ENCODE measurements at places on chromosomes 11 and 22.

DNA sequence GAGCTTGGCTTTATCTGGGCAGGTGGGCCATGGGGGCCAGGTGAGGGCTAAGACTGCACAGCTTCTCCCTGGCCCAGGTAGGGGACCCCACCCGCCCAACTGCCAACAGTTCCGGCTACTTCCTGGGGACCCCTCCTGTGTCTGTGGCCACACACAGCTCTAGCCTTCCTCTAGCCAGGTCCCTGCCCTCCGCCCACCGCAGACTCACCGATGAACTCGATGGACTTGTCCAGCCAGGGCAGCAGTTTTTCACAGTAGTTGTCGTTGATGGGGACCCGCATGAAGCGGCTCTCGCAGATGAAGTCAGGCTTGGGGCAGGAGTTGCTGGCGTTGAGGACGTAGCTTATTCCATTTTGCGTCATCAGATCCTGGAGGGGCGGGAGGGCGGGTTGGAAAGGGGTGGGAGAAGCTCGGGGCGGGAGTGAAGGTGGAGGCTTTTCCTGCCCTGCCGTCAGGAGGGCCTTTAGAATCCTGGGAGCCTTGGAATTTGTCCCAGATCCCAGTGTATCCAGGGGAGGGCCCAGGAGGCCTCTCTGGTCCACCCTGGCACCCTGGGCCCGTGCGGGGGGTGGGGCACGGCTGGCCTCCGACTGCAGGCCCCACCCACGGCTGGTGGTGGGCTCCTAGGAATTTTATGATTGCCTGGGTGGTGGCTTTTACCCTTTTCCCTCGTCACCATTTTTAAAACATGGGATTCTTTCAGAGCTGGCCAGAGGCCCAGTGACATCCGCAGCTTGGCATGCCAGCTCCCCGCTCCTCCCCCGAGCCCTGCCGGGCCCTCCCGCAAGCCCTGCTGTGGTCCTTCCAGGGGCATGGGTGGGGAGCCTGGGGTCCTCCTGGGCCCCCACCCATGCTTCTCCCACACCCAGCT lies 13.9 kb downstream of the DUSP8 start:
- no peak for DNase-seq

- DNase-seq: no peak
Observed at GRCh38 chr11:6210274-6210955, 5.1 kb downstream of the C11orf42 start.

GRCh38 chr11:69240332-69241074 lies 53.5 kb upstream of the MYEOV start:
- DNase-seq: no peak

- no peak for DNase-seq
Observed at GRCh38 chr22:19169947-19170318, 8.6 kb downstream of the SLC25A1 start.

DNA sequence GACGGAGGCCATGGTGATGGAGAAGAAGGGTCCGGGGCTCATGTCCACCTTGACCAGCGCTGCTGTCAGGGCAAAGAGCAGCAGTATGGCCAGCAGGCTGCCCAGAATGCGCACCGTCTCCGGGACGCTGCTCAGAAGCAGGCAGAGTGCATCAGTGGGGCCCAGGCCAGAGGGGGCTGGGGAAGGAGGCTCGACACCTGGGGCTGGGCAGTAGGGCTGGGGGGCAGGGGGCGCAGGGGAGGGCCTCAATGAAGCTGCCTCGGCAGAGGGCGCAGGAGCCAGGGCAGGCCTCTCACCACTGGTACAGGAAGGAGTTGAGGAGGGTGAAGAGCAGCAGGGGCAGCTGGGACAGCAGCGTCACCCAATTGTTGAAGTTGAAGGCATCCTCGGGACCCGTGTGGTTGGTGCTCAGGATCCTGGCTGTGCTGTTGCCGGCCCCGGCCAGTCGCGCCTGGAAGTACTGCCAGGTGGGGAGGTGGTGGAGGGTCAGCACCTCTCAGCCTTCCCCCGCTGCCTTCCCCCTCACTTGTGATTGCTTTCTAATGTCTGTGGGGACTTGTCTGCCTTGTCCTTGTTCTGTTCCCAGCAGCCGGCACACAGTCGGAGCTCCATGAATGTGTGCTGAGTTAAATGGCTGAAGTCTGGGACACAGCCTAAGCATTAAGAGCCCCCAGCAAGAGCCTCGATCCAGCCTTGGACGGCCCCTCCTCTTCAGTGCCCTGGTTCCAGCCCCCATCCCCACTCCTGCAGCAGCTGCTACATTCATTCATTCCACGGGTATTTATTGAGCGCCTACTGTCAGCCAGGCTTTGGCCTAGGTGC lies 2.3 kb downstream of the SLC29A2 start:
- no peak for DNase-seq

DNA sequence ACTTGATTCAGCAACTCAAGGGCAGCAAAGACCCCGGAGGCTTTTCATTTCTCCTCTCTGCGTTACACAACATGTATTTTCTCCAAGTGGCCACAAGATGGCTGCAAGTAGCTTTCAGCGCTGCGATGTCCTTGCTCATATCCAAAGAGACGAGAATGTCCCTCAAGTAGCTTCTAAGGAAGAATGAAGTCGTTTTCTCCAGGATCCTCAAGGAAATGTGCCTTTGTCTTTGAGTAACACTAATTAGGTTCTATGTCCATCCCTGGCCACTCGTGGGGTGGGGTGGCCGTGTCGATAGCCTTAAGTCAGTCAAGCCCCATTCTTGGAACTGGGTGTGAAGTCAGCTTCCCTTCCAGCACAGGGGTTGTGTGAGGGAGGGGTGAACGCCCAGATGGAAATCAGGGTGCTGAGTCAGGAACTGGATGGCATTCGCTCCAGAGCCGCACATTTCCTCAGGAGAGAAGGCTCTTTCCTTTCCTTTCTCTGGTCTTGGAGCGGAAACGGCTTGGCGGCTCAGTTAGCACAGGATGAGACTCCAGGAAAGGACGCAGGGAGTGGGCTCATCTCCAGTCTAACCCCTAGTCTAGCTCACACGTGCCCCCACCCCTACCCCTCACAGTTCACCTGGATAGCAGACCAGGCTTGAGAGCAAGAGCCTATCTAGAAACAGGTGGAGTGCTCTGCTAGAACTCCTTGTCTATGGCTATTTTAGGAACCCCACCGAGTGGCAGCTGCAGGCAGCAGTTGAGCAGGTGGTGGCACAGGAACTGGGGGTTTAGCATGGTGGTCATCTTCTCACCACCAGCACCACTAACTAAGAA lies 44.3 kb downstream of the NNMT start:
- no peak for DNase-seq

DNA sequence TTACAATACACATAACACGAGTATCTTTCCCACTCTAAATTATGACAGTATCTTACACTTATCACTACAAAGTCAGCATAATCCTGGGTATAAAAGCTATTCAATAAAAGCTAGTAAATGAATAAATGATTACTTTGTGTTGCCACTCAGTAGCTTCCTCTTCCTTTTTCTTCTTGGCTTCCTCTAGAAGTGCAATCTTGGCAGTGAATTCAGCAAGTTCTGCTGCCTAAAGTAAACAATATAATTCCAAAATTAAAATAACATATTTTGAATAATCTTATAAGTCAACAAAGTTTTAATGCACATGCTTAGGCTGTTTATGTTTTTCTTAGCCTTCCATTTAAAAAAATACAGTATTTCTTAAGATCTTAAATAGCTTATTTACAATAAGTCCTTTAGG lies 60.4 kb downstream of the RDX start:
- DNase-seq: no peak

DNA sequence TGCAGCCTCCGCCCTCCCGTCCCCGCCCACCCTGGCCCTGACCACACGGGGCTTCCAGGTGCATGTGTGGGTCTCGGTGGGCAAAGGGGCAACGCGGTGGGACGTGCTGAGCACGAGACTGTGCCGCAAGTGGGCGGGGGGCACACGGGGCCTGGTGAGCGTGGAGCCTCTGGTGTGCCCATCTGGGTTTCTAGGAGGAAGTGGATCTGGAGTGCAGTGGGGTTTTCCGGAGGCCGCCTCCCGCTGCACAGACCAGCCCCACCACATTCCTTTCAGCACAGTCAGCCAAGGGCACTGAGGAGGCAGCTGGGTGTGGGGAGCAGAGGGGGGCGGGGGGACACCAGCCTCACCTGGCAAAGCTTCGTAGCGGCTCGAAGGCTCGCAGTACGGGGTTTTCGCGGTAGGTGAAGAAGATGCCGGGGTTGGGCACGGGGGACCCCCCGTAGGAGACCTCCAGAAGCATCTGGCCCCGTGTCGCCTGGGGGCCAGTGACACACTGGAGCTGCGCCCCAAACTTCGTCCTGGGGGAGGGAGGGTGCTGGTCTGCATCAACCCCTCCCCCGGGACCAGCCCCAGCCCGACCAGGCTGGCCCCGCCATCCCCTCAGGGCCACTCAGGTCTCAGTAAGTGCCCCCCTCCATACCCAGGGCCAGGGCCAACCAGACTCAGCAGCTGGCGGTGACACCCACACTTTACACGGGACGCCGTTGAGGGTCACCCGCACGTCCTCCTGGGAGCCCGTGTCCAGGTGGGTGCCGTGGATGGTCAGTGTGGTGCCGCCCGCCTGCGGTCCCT lies 12.4 kb upstream of the MAPK11 start:
- no peak for DNase-seq

DNA sequence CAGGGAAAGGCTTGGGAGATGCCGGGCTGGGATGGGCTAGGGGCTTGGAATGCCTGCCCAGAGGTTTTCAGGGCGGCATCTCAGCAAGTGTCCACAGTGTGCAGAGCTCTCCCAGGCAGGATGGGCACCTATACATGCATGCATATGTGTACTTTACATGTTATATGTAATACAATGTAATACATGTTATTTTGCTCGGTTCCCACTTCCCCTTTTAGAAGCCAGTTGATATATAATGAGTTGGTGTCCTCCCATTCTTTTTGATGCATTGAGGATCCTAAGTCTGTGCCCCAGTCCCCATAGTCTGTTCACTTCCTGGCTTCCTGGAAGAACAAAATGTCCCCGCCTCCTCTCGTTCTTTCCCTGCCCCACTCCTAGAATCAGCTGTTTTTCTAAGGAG lies 20.1 kb upstream of the EIF3D start:
- no peak for DNase-seq

GRCh38 chr22:19463491-19464469 lies 15.2 kb downstream of the UFD1 start:
- no peak for DNase-seq

- DNase-seq: peak; percentile 61
Observed at GRCh38 chr22:25334162-25334490, 114.7 kb downstream of the CRYBB2 start.

DNA sequence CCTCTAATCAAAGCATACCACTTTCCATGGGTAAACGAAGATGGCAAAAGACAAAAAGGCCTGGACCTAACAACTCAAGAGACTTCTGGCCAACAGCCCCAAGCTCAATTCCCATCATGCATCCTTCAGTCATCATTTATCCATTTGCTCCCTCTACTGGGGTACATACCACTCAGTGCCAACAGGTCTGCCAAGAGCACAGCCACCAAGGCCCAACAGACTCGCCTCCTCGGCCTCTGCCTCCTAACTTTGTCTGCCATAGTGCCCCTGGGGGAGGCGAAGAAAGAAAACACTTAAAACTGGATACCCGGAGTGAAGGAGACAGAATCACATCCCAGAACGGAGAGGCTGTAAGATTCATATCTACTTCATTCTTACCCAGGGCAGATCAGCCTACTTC lies 1.1 kb downstream of the HYOU1 start:
- DNase-seq: no peak

DNA sequence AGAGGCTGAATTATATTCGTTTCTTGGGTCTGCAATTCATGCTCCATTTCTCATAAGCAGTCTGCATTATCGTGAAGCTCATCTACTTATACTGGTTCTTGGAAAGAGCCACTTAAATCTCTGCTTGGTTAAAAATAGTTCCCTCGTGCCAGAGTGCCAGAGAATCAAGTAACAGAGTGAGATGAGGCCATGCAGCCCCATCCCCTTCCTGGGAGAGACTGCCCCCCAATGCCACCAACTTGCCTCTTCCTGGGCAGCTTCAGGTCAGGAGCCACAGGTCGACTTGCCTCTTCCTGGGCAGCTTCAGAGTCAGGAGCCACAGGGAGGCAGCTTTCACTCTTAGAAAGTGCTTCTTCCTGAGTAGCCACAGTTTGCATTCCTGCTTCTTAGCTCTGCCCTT lies 223.9 kb upstream of the ZBED5 start:
- no peak for DNase-seq
